ENCODE measurements at places on chromosomes 7 and 10. TPM values are rescaled to one million over a fixed set of nuclear protein-coding genes. Genes with fewer than 3 reads are reported as not detected.

GRCh38 chr7:43372676-43373355, 210.1 kb upstream of the STK17A start:
- no peak for DNase-seq
- H3K4me1 ChIP-seq: no peaks in the 10 kb centered on the region
- H3K36me3 ChIP-seq: no peaks in the 10 kb centered on the region
- H3K27ac ChIP-seq: no peak overlapping the region

GRCh38 chr10:91042069-91042468, 121.2 kb upstream of the ANKRD1 start:
- no peak overlapping the region for H3K27ac ChIP-seq
- H3K4me3 ChIP-seq: no peak overlapping the region
- H3K36me3 ChIP-seq: no peaks in the 10 kb centered on the region
- DNase-seq: no peak
- H3K27me3 ChIP-seq: no peaks in the 10 kb centered on the region

- H3K36me3 ChIP-seq: no peaks in the 10 kb centered on the region
- H3K27me3 ChIP-seq: no peaks in the 10 kb centered on the region
- no peak overlapping the region for H3K27ac ChIP-seq
Measured at GRCh38 chr10:104089621-104090020, 3.9 kb upstream of the COL17A1 start.

- H3K36me3 ChIP-seq: no peaks in the 10 kb centered on the region
- H3K4me1 ChIP-seq: no peaks in the 10 kb centered on the region
- no peak overlapping the region for H3K4me3 ChIP-seq
- no peak for DNase-seq
- H3K27me3 ChIP-seq: no peaks in the 10 kb centered on the region
Measured at GRCh38 chr7:87797395-87797794, 78.8 kb downstream of the SLC25A40 start.

GRCh38 chr10:23238015-23238414, 45.9 kb downstream of the PTF1A start:
- no peak overlapping the region for H3K4me3 ChIP-seq
- H3K4me1 ChIP-seq: no peaks in the 10 kb centered on the region
- no peak overlapping the region for H3K27ac ChIP-seq
- no peak for DNase-seq
- no peaks in the 10 kb centered on the region for H3K36me3 ChIP-seq

DNA sequence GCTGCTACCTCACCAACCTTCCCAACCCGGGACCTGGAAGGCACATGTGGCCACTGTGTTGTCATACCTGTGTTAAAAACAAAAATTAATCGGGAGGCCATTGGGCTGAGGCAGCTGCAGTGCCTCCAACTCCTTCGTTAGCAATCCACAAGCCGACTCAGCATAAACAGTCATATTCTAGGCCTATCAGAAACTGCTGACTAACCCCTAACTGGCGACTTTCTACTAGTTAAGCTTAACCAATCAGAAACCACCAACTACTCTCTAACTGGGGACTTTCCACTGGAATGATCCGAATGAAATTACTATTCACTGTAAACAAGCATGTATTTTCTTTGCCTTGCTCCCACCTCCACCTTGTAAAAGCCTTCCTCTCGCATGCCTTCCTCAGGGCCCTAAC, 14.1 kb upstream of the TMEM72 start:
- H3K27ac ChIP-seq: no peak overlapping the region
- H3K36me3 ChIP-seq: no peaks in the 10 kb centered on the region
- H3K27me3 ChIP-seq: no peaks in the 10 kb centered on the region
- no peak overlapping the region for H3K4me3 ChIP-seq
- no peaks in the 10 kb centered on the region for H3K4me1 ChIP-seq

The CYP2C19 gene
- total RNA-seq: 1.9 TPM
